ENCODE measurements at places on chromosomes 4 and X.

- ATAC-seq = no peak
Measured at GRCh38 chr4:121336706-121337105, 44.1 kb downstream of the QRFPR start.

- no peak for ATAC-seq
Measured at GRCh38 chrX:1052021-1052420, 160.4 kb downstream of the CRLF2 start.

- no peak for ATAC-seq
Measured at GRCh38 chrX:75115707-75116413, 40.2 kb downstream of the ABCB7 start.

DNA sequence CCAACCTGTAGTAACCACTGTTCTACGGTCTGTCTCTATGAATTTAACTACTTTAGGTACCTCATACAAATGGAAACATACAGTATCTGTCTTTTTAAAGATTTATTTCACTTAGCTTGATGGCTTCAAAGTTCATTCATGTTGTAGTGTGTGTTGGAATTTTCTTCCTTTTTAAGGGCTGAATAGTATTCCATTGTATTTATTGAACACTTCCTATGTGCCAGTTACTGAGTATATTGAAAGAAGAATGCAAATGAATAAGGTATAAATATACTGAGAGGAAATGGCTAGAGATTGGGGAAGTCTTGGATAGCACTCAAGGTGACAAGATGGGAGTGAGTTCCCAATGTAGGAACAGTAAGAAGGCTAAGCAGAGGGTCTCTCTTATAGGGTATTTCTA is 17.3 kb downstream of the TBC1D19 start:
- ATAC-seq = no peak

DNA sequence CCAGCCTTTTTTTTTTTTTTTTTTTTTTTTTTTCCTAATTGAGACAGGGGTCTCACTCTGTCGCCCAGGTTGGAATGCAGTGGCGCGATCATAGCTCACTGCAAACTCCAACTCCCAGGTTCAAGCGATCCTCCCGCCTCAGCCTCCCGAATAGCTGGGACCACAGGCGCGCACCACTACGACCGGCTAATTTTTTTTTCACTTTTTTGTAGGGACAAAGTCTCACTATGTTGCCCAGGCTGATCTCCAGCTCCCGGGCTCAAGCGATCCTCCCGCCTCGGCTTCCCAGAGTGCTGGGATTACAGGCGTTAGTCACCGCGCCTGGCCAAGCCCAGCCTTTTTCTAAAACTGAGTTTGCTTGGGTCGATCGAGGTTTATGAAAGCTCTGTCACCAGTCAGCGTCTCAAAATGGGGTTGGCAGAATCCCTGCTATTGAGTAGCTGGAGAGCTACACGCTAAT is 1.3 kb upstream of the OTUD5 start:
- ATAC-seq = peak; percentile 10

- no peak for ATAC-seq
Measured at GRCh38 chr4:63393544-63393943, 1015.7 kb downstream of the TECRL start.

DNA sequence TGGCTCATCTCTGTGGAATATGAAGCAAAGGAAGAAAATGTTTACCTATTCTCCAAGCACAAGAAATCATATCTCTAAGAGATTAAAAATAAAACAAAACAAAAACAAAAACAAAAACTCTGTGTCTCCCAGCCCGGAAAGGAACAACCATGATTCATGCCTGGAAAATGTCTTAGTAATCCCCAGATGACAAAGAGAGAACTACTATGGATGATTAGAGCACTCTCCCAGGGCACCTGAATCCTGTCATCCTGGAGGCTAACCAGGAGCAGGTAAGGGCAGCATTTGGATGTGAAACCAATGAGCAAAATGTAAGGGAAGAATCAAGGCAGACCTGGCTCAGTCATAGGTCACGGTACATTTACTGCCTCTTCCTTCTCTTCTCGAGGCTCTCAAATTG is 1.7 kb upstream of the AKAP4 start:
- ATAC-seq = no peak
